Motor neuron (in vitro differentiated cells): ENCODE measurements at places on chromosomes 5 and 9. TPM values are rescaled to one million over a fixed set of nuclear protein-coding genes. Genes with fewer than 3 reads are reported as not detected.

The ZDHHC11 gene
- 9.1 and 11.9 TPM in 2 replicates for total RNA-seq

The FSTL4 gene
- 3.1 and 5.1 TPM in 2 replicates for total RNA-seq

DNA sequence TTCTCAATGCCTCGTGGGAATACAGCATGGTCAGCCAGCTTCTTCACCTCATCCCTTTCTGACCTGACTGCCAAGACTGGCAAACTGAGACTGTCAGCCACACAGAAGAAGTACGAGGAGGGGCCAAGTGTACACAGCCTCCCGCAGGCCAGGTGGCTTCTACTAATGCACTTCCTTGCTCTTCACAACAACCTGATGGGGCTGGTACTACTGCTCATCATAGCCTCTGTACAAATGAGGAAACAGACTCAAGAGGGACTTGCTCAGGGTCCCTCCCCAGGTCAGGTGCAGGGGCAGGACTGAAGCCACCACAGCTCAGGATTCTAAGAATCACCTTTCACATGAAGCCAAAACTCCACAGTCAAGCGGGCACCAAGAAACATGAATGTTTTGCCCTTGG lies 21.3 kb downstream of the NIPAL4 start:
- no peak for ATAC-seq

DNA sequence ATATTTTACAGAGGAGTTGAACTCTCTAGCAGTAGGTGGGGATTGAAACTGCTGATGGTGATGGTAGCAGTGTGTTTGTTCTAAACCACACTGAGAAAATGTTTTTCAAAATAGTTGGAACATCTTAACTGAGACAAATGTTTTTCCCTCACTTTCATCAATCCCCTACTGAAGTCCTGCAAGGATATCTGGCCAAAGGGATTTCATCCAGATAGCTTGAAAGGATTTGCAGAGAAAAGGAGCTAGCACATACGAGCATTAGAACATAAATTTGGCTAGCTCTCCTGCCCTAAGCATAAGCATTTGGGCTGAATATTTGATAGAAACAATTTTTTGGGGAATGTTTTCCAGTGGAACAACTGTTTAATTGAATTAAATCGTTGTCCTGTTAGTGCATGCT lies 153.9 kb downstream of the CDH9 start:
- ATAC-seq = no peak

DNA sequence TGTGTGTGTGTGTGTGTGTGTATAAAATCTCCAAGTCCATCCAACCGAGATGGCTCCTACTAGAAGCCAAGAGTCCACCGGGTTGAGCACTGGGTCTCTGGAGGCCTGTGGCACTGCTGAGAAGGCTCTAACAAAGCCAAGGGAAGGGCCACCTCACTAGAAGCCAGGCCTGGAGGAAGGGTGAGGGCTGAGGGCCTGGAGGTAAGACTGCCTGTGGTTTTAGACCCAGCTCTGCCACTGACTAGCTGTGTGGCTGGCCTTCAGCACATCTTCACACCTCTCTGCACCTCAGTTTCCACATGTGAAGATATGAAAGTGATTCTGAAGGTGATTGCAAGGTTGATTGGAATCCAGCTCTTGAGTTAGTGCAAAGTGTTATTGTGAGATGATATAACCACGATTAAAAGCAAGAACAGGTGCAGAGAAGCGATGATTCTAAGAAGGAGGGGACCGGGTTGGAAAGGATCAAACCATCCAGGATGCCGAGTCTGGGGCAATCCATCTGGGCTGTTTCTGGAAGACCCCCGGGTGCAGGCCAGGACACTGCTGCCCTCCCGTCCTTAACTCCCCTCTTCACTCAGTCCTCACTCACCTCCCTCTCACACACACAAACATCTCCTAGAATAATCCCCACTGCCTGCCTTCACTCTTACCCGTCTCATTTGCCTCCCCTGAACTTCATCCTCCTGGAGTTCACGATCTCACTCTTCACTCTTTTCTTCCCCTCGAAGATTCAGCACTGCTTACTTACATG lies 2.3 kb downstream of the IL4 start:
- no peak for ATAC-seq

GRCh38 chr5:2169850-2170760 lies 287.4 kb upstream of the IRX4 start:
- peak; percentile 81 for ATAC-seq

The HCN1 gene
- total RNA-seq = 0.10 and 0.16 TPM in 2 replicates

GRCh38 chr5:32044434-32044833 lies 129.7 kb downstream of the GOLPH3 start:
- ATAC-seq = no peak

GRCh38 chr5:4513381-4513780 lies 626.7 kb upstream of the ADAMTS16 start:
- ATAC-seq = no peak

DNA sequence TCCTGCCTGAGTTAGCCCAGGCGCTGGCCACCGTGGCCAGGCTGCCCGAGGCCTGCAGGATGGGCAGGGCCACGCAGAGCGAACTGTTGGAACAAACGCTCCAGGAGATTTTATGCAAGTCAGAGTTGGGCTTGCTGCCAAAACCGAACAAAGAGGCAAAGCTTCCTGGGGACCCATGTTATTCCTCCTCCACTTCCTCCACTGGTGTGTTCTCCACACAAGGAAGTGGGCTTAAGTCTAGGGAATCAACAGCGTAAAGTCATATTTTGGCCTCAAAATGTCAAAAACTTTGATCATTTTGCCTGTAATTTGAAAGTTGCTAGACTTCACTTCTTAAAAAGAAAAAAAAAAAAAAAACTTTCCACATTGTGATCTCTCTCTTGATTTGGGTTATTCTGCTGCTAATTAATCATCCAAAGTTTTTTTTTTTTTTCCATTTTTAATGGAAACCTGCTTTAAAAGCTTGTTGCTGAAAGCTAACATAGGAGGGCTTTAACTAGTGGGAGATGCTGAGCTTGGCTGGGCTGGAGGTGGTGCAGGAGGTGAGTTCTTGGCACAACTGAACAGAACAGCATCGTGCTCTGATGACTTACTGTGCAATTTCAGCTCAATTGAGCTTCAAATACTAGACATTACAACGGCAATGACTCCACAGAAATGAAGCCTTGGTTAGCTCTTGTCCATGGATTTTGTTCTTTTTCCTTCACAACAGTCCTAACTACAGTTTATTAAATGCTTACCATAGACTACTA lies 73.0 kb downstream of the PTPDC1 start:
- peak; percentile 87 for ATAC-seq

- ATAC-seq = no peak
Measured at GRCh38 chr9:134305533-134305932, 20.7 kb upstream of the RXRA start.

The KCNV2 gene
- 0.93 and 1.2 TPM in 2 replicates for total RNA-seq

DNA sequence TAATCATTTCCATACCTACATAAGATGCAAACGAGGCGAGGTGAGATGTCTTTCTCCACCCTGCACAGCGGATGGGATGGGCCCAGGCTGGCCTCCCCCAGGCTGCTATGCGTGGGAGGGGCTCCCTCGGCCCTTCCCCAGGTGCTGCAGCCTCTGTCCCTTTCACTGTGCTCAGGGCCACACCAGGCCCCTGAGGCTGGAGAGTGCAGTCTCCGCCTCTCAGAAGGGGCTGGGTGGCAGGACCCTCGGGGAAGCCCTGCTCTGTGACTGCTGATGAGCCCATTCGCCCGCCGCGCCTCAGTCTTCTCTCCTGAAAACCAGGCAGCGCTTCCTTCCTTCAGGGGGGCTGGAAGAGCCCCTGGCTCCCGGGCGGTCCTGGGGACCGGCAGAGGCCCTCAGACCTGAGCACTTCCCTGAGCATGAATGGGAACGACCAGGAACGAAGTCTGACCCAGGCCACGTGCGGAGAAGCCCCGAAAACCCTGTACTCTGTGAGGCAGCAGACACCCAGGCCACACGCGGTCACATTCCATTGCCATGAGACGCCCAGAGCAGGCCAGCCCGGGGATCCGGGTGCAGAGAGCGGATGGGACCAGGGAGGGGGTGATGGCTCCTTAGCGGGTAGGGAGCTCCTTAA lies 21.9 kb upstream of the NOTCH1 start:
- ATAC-seq = peak; percentile 76

DNA sequence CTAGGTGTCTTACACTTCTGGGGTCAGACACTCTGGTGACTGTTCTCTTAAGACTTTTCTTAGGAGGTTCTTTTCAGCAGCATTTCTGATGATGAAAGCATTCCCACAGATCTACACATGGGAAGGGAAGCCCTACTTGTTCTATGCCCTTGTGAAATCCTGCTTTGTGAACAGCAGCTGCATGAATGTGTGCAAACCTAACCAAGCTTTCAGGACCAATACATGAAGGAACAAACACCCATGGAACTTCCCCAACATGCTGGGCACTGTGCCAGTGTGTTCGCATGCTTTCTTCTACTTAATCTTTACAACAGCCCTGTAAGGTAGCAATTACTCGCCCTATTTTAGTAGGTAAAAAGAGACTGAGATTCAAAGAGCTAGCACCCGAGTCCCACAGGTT lies 439.9 kb upstream of the KLF4 start:
- peak; percentile 76 for ATAC-seq

- no peak for ATAC-seq
Measured at GRCh38 chr5:94969174-94969573, 315.7 kb downstream of the MCTP1 start.

- ATAC-seq = no peak
Measured at GRCh38 chr9:73180403-73180802, 28.7 kb downstream of the ANXA1 start.

The ATP6V1G1 gene
- 199 and 200 TPM in 2 replicates for total RNA-seq

The EQTN gene
- total RNA-seq = 0.40 and 1.5 TPM in 2 replicates
